ENCODE measurements at places on chromosomes 11 and 22. TPM values are rescaled to one million over a fixed set of nuclear protein-coding genes. Genes with fewer than 3 reads are reported as not detected.

DNA sequence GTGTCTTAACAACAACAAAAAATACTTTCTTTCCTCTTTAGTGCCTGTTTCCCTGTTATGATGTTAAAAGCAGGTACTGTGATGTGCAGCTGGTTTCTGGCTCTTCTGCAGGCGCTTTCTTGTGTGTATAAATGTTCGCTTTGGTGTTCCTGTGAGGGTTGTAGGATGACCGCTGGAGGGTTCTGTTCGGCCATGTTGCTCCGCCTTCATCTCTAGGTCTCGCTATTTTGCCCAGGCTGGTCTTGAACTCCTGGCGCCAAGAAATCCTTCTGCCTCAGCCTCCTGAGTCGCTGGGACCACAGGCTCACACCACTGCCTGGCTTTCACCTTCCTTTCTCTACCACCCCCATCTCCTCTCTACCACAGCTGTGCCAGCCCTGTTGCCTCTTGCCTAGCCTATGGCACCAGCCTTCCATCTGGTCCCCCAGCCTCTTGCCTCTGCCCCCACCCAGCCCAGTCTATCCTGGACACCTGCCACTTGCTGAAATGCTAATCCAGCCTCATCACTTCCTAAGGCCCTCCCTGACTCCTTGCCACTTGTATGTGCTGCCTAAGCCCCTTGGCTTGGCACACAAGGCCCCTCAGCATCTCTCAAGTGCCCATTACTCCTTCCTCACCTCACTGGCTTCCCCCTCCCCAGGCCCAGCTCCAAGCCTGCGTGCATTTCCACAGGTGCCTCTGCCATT, 5.5 kb downstream of the LRRC74B start:
- DNase-seq: no peak

DNA sequence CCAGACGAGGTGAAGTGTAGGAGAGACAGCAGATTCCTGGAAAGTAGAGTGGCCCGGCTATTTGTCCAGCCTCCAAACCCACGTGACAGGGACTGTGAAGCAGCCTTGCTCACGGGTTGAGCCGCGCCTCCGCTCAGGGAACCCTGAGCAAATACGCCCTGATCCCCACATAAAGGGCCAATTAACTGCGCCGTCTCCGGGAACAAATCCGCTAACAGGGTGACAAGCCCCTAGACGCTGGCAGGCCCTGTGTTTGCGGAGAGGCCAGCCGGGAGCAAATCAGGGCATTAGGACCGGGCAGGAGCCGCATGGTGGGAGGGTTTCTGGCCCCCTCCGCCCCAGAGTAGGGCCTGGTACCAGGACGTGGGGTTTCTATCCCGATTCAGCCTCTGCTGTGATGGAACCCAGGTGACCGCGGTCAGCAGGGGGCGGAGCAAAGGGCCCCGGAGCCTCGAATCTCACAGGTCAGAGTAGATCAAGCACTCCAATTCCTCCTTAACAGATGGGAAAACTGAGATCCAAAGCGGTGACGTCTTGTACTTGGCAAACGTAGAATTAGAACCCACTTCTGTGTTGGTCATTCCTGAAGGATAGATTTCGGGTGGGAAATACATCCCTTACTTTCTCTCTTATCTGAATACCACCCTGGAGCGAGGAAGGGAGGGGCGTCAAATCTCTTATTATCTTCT, 2.0 kb upstream of the ROBO3 start:
- DNase-seq: no peak

GRCh38 chr11:86983021-86983488, 27.9 kb upstream of the FZD4 start:
- peak; percentile 31 for DNase-seq

DNA sequence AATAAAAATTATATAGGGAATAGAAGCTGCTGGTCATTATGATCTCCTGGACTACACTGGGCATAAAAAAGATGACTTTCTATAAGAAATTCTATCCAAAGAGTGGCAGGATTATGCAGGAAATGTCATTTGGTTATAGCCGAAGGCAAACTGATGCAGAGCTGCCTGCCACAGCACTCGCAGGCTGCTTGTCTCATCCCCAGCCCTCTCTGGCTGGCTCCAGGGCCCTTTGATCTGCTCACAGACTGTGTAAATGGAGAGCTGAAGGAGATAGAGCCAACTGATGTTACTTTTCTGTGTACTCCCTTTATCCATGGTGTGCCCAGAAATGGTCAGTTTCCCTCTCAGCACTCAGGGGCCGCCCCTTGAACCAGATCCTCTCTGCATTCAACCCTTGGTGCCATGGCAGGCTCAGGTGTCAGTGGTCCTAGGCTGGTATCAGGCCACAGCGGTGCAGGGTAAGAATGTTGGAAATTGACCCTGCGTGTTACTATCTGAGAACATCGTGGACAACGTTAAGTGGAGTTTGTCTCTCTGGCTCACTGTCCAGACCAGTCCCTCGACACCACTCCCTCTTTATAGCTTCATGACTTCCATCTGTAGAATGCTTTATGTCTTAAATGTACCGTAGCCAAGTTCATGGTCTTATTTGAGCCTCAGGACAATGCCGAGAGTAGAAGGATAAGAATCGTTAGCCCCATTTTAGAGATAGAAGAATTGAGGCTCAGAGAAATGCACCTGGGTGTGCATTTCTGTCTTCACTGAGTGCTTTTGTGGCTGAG, 27.8 kb downstream of the TEAD1 start:
- DNase-seq: no peak

GRCh38 chr11:44221456-44221855, 88.5 kb downstream of the ALX4 start:
- DNase-seq: no peak

GRCh38 chr22:31199187-31199586, 12.9 kb upstream of the LIMK2 start:
- DNase-seq: peak; percentile 34

- no peak for DNase-seq
Observed at GRCh38 chr11:35343033-35343598, 76.2 kb downstream of the SLC1A2 start.

- DNase-seq: peak; percentile 21
Observed at GRCh38 chr11:73072935-73073481, 69.1 kb downstream of the FCHSD2 start.

DNA sequence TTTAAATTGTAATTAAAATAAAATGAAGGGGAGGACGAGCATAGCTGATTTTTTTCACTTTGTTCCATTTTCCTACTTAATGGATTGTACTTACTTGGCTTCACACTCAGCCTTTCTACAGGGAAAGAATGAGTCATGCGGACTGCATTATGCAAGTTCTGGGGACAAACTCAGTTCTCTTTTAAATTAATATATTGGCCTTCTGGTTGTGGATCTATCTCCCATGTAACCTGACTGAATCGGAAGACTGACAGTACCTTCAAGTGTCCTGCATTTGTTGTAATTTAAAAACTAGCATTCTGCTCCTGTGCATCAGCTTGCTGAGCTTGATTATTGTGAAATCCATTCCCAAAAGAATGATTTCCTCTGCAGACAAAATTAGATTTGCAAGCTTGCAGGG, 12.2 kb downstream of the OR8D1 start:
- peak; percentile 43 for DNase-seq

DNA sequence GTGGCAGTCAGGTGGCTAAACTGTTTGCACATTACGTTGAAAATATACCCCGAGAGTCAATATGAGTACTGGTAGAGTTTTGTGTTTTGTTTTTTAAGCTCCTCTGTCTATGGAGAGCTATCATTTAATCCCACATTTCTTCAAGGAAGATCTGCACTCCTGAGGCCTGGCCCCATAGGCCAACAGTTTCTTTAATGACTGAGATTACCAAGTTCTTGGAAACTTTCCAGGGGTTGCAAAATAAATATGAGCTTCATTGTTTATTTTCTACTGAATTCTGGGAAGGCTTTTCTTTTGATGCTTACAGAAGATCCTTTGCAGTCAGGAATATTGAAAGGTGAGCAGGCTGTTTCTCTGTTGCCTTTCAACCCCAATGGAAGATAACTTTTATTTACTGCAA, 452.0 kb downstream of the JRKL start:
- DNase-seq: no peak

GRCh38 chr11:24880962-24881361, 384.1 kb downstream of the LUZP2 start:
- no peak for DNase-seq

DNA sequence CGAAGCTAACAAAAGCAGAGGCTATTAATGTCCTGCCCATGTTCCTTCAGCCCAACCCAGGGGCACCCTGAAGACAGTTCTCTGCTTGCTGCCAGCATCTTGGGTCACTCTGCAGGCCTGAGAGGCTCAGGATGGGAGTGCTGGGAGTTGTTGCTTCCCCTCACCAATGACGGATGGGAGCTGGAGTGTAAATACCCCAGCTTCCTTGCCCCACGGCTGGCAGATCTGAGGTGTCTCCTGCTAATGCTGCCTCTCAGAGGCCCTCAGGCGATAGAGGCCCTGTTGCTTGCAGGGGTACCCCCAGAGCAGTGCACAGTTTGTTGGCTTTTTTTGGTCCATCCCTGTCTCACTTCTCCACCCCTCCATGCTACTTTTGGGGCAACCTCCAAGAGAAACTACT, 32.9 kb downstream of the IFT27 start:
- no peak for DNase-seq

DNA sequence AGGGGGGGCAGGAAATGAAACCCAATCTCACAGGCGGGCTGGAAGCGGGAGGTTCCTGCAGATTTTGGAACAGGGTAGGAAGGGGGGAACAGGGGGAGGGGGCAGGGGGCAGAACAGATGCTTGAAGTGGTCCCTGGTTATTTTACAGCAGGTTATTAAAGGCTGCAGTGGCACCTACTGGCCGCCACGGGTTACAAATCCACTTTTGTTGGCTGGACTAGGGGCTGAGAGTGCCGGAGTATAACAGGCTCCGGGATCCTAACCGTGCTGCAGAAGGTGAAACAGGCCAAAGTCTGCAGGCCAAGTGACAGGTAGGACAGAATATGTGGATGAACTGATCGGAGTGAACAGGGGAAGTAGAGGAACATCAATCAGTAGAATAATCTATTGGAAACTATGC, 2.5 kb downstream of the ROBO3 start:
- peak; percentile 56 for DNase-seq

GRCh38 chr11:117700551-117700950, 96.5 kb downstream of the DSCAML1 start:
- DNase-seq: no peak

DNA sequence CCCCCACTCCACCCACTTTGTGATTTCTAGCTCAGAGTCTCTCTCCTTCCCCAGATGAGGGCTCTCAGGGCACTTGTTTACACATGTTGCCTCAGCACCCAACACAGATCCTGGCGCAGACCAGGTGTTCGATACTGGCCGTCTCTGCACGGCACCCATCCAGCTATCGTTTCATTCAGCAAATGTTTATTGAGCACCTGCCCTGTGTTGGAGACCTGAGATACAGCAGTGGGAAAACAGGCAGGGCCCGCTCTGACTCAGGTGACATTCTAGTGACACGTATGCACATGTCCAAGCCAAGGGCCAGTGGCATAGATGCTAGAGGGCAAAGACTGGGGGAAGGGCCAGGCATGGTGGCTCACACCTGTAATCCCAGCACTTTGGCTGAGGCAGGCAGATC, 71.9 kb downstream of the NFAM1 start:
- DNase-seq: no peak

DNA sequence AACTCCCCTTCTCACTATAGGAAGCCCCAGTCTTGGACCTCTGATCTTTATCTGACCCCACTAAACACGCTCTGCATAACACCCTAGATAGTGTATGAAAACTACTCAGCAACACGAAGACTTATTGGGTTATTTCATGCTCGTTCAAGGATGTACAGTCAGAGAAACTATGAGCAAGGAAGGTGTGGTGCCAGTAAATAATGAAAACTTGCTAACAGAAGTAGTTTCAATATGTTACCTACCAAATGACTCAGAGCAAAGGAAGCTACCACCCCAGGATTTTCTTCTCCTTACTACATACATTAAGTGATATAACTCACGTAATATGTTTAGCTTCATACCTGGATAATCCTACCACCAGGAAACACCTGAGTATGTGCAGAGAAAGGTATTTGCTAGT, 25.9 kb upstream of the LYVE1 start:
- DNase-seq: no peak

DNA sequence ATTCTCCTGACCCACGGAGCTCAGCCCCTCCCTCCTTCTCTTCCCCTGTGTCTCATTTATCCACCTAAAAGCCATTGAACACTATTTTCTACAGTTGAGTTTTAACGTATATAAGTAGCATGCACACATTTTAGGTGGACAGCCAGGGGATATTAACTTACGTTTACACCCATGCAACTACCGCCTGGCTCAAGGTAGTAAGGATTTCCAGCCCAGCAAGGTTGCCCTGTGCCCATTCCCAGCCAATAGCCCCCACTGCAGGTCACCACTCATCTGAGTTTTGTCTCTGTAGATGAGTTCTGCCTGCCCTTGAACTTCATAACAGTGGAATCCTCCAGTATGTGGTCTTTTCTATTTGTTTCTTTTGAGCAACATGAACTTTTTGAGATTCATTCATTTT, 65.4 kb downstream of the SMIM38 start:
- no peak for DNase-seq

DNA sequence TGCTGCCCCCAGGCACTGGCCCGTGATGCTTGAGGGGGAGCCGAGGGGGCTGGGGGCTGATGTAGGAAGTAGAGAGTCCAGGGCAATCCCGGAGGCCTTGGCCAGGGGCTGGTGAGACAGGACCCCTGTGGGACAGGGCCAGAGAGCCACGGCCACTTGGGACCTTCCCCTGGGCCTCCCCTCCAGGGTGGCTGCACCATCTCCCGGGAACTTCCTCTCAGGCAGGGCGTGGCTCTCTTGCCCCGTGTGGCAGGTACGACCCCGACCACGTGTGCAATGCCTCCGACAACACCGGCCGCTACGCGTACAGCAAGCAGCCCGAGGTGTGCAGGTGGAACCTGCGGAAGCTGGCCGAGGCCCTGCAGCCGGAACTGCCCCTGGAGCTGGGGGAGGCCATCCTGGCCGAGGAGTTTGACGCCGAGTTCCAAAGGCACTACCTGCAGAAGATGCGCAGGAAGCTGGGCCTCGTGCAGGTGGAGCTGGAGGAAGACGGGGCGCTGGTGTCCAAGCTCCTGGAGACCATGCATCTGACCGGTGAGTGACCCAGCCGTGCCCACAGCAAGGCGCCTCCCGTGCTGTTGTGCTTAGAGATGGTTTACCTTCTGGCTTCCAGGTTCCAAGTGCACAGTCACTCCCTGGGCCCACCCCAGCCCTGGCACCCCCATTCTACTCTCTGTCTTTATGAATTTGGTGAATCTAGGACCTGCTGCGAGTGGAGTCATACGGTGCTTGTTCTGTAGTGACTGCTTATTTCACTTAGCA, 9.7 kb downstream of the SELENOO start:
- DNase-seq: no peak

DNA sequence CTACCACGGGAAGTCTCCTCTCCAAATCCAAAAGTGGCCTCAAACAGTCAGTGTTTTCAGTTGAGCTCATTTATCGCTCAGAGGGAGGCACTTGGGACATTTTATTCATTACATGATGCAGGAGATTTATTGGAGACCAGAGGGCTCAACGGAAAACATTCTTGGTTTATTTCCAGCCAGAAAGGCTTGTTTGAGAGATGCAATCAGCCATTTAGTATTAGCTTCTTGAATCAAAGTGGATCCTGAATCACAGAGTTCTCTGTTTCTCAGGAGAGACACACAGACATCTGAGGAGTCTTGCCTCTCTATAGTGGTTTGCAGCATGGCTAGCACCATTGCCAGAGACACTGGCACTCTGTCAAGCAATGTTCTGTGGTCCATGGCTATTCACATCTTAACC, 31.5 kb downstream of the CD44 start:
- no peak for DNase-seq

The FDXACB1 gene
- 1.1 TPM for total RNA-seq

The SCGB1A1 gene
- not detected for total RNA-seq

The ZNF280A gene
- total RNA-seq: not detected

The ANO5 gene
- total RNA-seq: 0.22 TPM

The SEC14L6 gene
- total RNA-seq: not detected

The MYO7A gene
- 4.8 TPM for total RNA-seq

The POU2AF1 gene
- not detected for total RNA-seq

The GTSE1 gene
- total RNA-seq: 0.99 TPM

The KBTBD3 gene
- 2.6 TPM for total RNA-seq

The OR2AG2 gene
- under 0.01 TPM for total RNA-seq

All from lung microvascular endothelial cell (primary cell).